ENCODE measurements at places on chromosomes 16 and 17. TPM values are rescaled to one million over a fixed set of nuclear protein-coding genes. Genes with fewer than 3 reads are reported as not detected.

Gene TNFSF13
- 99.2 TPM for total RNA-seq

Gene RHBDF2
- total RNA-seq = 58.6 TPM

Gene NGFR
- total RNA-seq = 13.2 TPM

Gene IKZF3
- 10.2 TPM for total RNA-seq

- H3K27ac ChIP-seq = no peak overlapping the region
- no peaks in the 10 kb centered on the region for H3K4me1 ChIP-seq
- no peaks in the 10 kb centered on the region for H3K27me3 ChIP-seq
- DNase-seq = no peak
- no peak overlapping the region for H3K4me3 ChIP-seq
These were observed 71.8 kb downstream of the IRX5 start for GRCh38 chr16:55002419-55002818.

DNA sequence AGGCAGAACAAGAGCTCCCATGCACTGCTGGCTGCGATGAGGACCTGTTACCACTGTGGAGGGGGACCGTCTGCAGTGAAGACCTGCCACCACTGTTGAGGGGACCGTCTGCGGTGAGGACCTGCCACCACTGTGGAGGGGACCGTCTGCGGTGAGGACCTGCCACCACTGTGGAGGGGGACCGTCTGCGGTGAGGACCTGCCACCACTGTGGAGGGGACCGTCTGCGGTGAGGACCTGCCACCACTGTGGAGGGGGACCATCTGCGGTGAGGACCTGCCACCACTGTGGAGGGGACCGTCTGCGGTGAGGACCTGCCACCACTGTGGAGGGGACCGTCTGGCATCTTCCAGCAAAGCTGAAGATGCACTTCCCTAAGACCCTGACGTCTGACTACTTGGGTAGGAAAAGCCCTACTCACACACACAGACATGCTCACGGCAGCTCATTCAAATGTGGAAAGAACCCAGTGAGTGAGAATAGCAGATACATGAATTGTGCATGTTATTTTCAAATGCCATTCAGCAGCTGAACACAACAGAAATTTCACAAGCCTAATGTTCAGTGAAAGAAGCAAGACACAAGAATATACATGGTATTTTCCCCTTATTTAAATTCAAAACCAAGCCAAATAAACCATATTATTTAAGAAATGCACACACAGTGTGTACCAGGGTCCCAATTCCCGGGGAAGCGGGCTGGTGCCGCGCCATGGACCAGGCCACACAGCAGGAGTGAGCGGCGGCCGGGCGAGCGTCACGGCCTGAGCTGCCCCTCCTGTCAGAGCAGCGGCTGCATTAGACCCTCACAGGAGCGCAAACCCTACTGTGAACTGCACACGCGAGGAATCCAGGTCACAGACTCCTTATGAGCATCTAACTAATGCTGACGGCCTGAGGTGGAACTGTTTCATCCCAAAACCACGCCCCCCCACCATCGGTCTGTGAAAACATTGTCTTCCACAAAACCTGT, 64.2 kb upstream of the METRNL start:
- H3K27me3 ChIP-seq = no peaks in the 10 kb centered on the region
- H3K27ac ChIP-seq = no peak overlapping the region
- H3K4me1 ChIP-seq = no peaks in the 10 kb centered on the region
- no peaks in the 10 kb centered on the region for H3K36me3 ChIP-seq
- H3K4me3 ChIP-seq = no peak overlapping the region

GRCh38 chr17:50697062-50697461, 10.7 kb downstream of the ANKRD40 start:
- H3K27me3 ChIP-seq = no peaks in the 10 kb centered on the region
- peaks cover 23% of the 10 kb centered on the region for H3K4me1 ChIP-seq
- peaks cover 30% of the 10 kb centered on the region for H3K36me3 ChIP-seq
- H3K27ac ChIP-seq = peak overlapping the region; percentile 47
- no peak overlapping the region for H3K4me3 ChIP-seq
- DNase-seq = peak; percentile 49

- no peak overlapping the region for H3K4me3 ChIP-seq
- peaks cover 13% of the 10 kb centered on the region for H3K4me1 ChIP-seq
- peaks cover 16% of the 10 kb centered on the region for H3K36me3 ChIP-seq
These were observed 1.4 kb upstream of the SETD6 start for GRCh38 chr16:58513874-58514273.

GRCh38 chr16:23339787-23340186, 37.7 kb downstream of the SCNN1B start:
- no peak overlapping the region for H3K4me3 ChIP-seq
- no peaks in the 10 kb centered on the region for H3K27me3 ChIP-seq
- no peak for DNase-seq
- H3K36me3 ChIP-seq = no peaks in the 10 kb centered on the region

DNA sequence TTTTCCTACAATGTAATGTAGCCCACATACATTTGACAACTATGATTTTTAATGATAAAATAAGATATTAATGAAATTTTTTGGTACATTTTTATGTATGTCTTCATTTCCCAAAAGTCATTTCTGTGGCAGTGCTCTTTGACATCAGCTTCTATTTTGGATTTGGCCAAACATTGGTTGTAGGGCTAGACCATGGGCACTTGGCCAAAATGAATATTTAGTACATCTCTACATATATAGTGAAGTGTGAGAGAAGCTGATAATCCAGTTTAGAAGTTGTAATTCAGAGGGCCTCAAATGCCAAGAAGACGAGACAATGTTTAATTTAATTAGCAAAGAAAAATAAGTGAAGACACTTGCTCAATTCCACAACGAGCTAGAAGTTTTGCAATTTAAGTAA, 724.9 kb upstream of the SOX9 start:
- no peaks in the 10 kb centered on the region for H3K36me3 ChIP-seq
- H3K4me1 ChIP-seq = no peaks in the 10 kb centered on the region
- no peak overlapping the region for H3K4me3 ChIP-seq
- H3K27me3 ChIP-seq = no peaks in the 10 kb centered on the region
- no peak for DNase-seq
- no peak overlapping the region for H3K27ac ChIP-seq

DNA sequence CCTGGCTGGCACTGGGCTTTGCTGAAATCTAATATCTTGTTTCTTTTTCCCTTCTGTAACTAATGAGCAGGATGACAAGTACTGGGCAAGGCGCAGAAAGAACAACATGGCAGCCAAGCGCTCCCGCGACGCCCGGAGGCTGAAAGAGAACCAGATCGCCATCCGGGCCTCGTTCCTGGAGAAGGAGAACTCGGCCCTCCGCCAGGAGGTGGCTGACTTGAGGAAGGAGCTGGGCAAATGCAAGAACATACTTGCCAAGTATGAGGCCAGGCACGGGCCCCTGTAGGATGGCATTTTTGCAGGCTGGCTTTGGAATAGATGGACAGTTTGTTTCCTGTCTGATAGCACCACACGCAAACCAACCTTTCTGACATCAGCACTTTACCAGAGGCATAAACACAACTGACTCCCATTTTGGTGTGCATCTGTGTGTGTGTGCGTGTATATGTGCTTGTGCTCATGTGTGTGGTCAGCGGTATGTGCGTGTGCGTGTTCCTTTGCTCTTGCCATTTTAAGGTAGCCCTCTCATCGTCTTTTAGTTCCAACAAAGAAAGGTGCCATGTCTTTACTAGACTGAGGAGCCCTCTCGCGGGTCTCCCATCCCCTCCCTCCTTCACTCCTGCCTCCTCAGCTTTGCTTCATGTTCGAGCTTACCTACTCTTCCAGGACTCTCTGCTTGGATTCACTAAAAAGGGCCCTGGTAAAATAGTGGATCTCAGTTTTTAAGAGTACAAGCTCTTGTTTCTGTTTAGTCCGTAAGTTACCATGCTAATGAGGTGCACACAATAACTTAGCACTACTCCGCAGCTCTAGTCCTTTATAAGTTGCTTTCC, 56.0 kb downstream of the HLF start:
- no peaks in the 10 kb centered on the region for H3K27me3 ChIP-seq
- no peak overlapping the region for H3K27ac ChIP-seq
- no peaks in the 10 kb centered on the region for H3K4me1 ChIP-seq
- H3K4me3 ChIP-seq = no peak overlapping the region
- H3K36me3 ChIP-seq = peaks cover 8% of the 10 kb centered on the region
- no peak for DNase-seq

DNA sequence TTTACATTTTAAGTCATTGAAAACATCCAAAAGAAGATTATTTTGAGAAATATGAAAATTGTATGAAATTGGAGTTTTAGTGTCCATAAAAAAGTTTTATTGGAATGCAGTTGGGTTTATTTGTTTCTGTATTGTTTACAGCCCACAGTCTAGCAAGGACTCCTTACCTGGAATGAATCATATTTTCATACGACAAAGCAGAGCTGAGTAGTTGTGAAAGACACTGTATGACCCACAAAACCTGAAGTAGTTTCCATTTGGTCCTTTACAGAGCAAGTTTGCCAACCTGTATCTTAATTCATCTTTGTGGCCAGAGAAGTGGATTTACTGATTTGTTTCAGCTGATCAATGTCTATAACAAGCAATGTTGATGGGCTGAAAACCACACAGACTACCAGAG, 10.3 kb downstream of the CCL18 start:
- no peaks in the 10 kb centered on the region for H3K4me1 ChIP-seq
- H3K4me3 ChIP-seq = no peak overlapping the region
- no peaks in the 10 kb centered on the region for H3K36me3 ChIP-seq
- DNase-seq = no peak
- H3K27ac ChIP-seq = no peak overlapping the region
- no peaks in the 10 kb centered on the region for H3K27me3 ChIP-seq

DNA sequence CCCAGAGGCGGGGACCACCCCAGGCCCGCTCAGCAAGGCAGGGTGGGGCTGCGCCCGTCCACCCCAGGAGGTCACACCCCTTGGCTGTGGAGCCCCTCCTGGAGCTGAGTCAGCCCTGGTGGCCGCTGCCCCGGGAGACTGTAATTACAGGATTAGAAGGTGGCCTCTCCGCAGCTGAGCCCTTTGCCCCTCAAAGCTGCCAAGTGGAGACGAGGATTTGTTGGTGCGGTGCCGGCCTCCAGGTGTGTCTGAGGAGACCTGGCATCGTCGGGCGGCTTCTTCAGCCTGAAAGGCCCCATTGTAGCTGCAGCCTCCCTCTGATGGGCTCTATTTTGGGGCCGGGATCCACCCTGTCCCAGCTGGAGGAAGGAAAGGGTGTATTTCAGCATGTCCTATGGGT, 22.7 kb upstream of the SPNS2 start:
- H3K36me3 ChIP-seq = no peaks in the 10 kb centered on the region
- no peaks in the 10 kb centered on the region for H3K27me3 ChIP-seq
- peak; percentile 54 for DNase-seq
- H3K27ac ChIP-seq = peak overlapping the region; percentile 86

DNA sequence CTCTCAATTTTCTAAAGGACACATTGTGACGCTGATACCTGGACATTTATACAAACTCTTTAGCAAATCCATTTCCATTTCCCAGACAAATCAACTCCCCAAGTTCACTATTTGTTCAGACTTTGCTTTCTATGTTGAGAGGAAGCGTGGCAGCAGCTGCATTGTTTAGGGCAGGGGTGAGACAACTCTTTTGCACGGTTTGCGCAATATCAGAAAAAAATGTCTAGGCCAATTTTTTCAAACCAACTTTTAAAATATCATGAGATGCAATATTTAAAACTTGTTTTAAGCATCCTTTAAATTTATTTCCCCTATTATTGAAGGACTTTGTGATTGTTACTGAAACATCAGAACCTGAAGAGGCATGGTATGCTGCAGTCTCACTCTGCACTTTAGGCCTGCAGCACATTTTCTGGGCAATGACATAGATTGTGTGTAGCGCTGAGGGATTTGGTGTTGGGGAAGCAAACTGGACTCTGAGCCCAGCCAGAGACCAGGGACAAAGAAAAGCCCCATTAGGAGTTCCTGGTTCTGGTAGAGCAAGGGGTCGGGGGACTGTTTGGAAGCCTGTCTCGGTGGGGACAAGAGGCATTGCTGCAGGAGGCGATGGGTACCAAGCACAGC, 6.4 kb upstream of the CCDC182 start:
- no peak for DNase-seq
- H3K27me3 ChIP-seq = no peaks in the 10 kb centered on the region
- no peak overlapping the region for H3K4me3 ChIP-seq
- no peaks in the 10 kb centered on the region for H3K36me3 ChIP-seq
- H3K27ac ChIP-seq = no peak overlapping the region
- H3K4me1 ChIP-seq = no peaks in the 10 kb centered on the region

DNA sequence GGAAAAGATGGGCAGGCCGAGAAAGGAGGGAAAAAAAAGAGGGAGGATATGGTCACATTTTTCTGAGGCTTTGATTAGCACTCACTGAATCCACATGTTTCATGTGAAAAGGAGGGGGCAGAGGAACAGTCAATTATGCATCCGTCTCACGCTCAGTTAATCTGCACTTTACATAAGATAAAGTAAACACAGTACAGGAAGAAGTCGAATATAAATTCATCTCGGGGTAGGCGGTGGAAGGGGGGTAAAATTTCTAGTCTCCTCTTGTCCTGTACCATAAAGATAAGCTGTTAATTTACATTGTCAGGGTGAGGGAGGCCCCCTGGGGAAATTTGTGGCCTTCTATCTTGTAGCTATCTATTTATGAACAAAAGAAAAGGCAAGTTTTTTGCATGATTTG, 73.1 kb upstream of the CES5A start:
- H3K4me3 ChIP-seq = no peak overlapping the region
- no peaks in the 10 kb centered on the region for H3K27me3 ChIP-seq
- DNase-seq = peak; percentile 63

DNA sequence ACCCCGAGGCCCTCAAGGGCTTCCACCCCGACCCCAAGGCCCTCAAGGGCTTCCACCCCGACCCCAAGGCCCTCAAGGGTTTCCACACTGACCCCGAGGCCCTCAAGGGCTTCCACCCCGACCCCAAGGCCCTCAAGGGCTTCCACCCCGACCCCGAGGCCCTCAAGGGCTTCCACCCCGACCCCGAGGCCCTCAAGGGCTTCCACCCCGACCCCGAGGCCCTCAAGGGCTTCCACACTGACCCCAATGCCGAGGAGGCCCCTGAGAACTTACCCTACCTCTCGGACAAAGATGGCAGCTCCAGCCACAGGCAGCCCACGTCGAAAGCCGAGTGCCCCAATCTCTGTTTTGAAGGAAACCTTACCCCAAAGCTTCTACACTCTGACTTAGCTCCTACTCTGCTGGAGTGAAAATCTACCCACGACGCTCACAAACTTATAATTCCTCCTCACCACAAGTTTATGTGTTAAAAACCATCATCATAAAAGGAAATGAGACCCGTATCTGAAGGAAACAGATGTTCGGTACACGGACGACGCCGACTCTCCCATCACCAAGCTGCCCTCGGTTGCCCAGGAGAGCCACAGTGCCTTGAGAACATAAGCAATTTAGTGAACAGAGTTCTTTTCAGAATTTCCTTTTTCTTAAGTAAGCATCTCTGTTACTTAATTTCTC, 61.2 kb upstream of the RPH3AL start:
- no peak for DNase-seq
- H3K27me3 ChIP-seq = no peaks in the 10 kb centered on the region
- peaks cover 10% of the 10 kb centered on the region for H3K36me3 ChIP-seq
- H3K4me3 ChIP-seq = no peak overlapping the region
- peaks cover 20% of the 10 kb centered on the region for H3K4me1 ChIP-seq
